ENCODE measurements at places on chromosomes 7 and 10. TPM values are rescaled to one million over a fixed set of nuclear protein-coding genes. Genes with fewer than 3 reads are reported as not detected.

Gene FBXL13
- 4.1 TPM for polyA plus RNA-seq

Gene CALCR
- polyA plus RNA-seq: 0.55 TPM

Gene DAGLB
- polyA plus RNA-seq: 20.4 TPM

Gene KMT2C
- 46.5 TPM for polyA plus RNA-seq

Gene LIPM
- polyA plus RNA-seq: not detected

Gene ICA1
- polyA plus RNA-seq: 34.7 TPM

Gene CFAP46
- 11.8 TPM for polyA plus RNA-seq

Gene ANKRD7
- 3.0 TPM for polyA plus RNA-seq

Gene AGAP9
- polyA plus RNA-seq: 15.7 TPM

Gene IL2RA
- 0.20 TPM for polyA plus RNA-seq

Gene PMPCB
- polyA plus RNA-seq: 86.2 TPM

Gene KCNIP2
- polyA plus RNA-seq: 2.5 TPM

Gene PRLHR
- not detected for polyA plus RNA-seq

Gene TAS2R16
- not detected for polyA plus RNA-seq

Gene ADAMTS14
- 1.6 TPM for polyA plus RNA-seq

Gene LRRD1
- 0.13 TPM for polyA plus RNA-seq

Gene SFTPA1
- polyA plus RNA-seq: not detected

Gene DMBT1
- 0.06 TPM for polyA plus RNA-seq

Gene TBX20
- not detected for polyA plus RNA-seq

Gene PTF1A
- polyA plus RNA-seq: not detected

Gene FRMD4A
- 87.2 TPM for polyA plus RNA-seq

Gene ADIRF
- 20.8 TPM for polyA plus RNA-seq

Gene NRG3
- 11.8 TPM for polyA plus RNA-seq

Gene SPDYE8
- 0.92 TPM for polyA plus RNA-seq

Gene CFAP58
- 0.63 TPM for polyA plus RNA-seq

Gene VPS41
- polyA plus RNA-seq: 62.2 TPM

Gene HABP2
- 1.6 TPM for polyA plus RNA-seq

Gene BLNK
- 40.4 TPM for polyA plus RNA-seq

Gene NPFFR1
- polyA plus RNA-seq: 0.10 TPM

Gene LBX1
- polyA plus RNA-seq: 0.06 TPM

Gene ZCCHC24
- polyA plus RNA-seq: 25.4 TPM

Gene CHAT
- not detected for polyA plus RNA-seq

Gene SPDYE6
- 6.7 TPM for polyA plus RNA-seq

Gene PHF14
- 64.3 TPM for polyA plus RNA-seq

Gene CALHM2
- polyA plus RNA-seq: 11.2 TPM

Gene BICC1
- 84.9 TPM for polyA plus RNA-seq

Gene CCNJ
- 14.3 TPM for polyA plus RNA-seq

Gene CASTOR2
- polyA plus RNA-seq: 12.1 TPM

Gene PDK4
- 28.6 TPM for polyA plus RNA-seq

Gene ERVW-1
- 2.9 TPM for polyA plus RNA-seq

Gene NUTM2A
- polyA plus RNA-seq: 5.1 TPM

Gene SPAM1
- not detected for polyA plus RNA-seq

Gene RABGEF1
- polyA plus RNA-seq: 29.3 TPM

Gene NT5C3A
- 35.1 TPM for polyA plus RNA-seq

Gene MCU
- 35.4 TPM for polyA plus RNA-seq

Gene PLXNA4
- 12.7 TPM for polyA plus RNA-seq

Gene ZNF107
- 10.1 TPM for polyA plus RNA-seq

Gene STEAP4
- 0.21 TPM for polyA plus RNA-seq

Gene NPTX2
- polyA plus RNA-seq: 6.0 TPM

Gene CH25H
- polyA plus RNA-seq: not detected

Gene DNAH11
- 2.0 TPM for polyA plus RNA-seq

Gene VIPR2
- 3.8 TPM for polyA plus RNA-seq

Gene EN2
- polyA plus RNA-seq: 0.39 TPM

Gene CLRN3
- polyA plus RNA-seq: 21.5 TPM

Gene GATA3
- polyA plus RNA-seq: 93.4 TPM

Gene FXYD4
- 0.41 TPM for polyA plus RNA-seq

All from left renal cortex interstitium (tissue), 4 donors.